ENCODE measurements at places on chromosomes 4 and X.
A peak's percentile ranks its signal among the peaks of the same experiment; 100 is the strongest.

GRCh38 chrX:150845091-150845490 lies 53.4 kb downstream of the CD99L2 start:
- DNase-seq: no peak

DNA sequence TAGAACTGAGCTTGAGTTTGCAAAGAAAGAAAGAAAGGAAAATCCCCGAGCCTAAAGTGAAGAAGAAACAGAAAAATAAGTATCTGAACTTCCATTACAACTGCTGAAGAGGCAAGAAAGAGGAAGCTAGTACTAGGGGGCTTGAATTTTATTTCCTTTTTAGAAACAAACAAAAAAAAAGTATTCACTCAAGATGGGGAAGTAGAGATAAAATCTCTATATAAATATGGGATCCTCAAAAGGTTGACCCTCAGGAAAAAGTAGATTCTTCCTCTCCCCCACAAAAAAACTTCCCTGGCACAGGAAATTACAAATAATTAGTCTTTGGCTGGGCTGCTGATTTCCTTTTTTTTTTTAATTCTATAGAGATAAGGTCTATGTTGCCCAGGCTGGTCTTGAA lies 16.0 kb downstream of the LRBA start:
- DNase-seq: no peak

- peak; percentile 44 for DNase-seq
Observed at GRCh38 chrX:10414862-10415261, 205.5 kb downstream of the MID1 start.

GRCh38 chr4:14856934-14857235 lies 145.4 kb upstream of the CPEB2 start:
- DNase-seq: no peak

DNA sequence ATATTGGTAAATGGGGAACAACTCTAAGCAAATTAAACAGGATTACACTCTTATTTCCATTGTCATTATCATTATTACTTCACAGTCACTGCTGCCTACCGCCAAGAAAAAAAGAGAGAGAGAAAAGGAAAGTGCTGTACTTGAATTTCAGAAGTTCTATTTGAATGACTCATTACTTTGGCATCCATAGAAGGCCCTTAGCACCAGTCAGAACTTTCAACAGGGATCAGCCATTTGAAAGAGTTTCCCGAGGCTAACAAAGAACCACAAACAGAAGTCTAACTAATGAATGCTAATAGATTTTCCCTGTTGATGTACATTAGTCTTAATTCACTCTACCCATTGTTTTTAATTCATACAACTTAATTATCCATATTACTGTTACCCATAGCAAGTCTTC lies 116.3 kb downstream of the SHROOM4 start:
- peak; percentile 45 for DNase-seq

DNA sequence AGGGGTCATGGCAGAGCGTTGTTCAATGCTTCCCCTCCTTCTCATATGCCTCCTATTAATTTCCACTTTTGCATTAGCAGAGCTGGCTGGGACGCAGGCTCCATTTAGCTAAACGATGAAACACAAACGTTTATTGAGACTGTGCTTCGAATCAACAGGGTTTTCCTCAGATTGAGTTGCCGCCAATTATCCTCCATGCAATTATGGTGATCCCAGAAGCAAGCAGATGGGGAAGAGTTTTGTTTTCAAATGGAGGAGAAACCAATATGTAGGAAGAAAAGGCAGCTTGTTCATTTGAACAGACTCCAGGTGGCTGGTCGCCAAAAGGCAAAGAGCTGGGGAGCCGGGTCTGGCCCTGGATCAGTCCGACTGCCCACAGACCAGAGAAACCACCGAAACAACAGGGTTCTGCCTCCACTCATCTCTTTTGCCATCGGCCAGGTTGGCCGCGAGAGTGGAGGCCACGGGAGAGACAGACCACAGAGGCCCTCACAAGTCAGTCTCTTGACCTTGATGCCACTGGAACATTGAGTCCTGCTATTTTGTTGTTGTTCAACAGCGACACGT lies 184.8 kb downstream of the GBA3 start:
- no peak for DNase-seq

DNA sequence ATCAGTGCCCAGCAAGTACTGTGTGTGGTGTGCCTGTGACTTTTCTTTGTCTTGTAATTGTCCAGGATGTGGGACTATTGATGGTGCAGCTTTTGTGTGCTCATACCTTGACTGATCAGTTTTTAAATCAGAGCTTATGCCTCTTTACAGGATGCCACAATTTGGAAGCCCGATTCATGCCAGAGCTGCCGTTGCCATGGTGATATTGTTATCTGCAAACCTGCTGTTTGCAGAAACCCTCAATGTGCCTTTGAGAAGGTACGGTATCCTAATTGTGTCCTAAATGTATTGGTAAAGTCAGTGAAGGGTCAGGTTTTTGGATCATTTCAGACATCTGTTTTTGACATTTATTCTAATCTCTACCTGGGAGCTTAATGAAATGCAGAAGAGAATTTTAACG lies 180.2 kb downstream of the FRAS1 start:
- no peak for DNase-seq

DNA sequence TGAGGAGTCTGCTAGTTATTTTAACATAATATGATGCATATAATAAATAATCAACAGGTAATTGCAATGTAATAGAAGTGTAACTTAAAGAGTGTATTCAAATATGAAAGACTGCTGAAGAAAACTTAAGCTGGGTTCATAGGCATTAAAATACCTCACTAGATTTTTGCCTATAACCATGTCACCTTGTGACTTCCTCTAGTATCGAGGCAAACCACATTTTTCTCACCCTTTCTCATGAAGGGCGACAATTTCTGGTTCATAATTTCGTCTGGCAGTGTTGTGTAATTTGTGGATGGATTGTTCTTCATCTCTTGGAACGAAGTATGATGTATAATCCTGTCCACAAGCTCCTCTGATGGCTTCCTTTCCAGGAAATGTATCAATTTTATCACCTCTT lies 16.0 kb downstream of the SULT1E1 start:
- DNase-seq: no peak

DNA sequence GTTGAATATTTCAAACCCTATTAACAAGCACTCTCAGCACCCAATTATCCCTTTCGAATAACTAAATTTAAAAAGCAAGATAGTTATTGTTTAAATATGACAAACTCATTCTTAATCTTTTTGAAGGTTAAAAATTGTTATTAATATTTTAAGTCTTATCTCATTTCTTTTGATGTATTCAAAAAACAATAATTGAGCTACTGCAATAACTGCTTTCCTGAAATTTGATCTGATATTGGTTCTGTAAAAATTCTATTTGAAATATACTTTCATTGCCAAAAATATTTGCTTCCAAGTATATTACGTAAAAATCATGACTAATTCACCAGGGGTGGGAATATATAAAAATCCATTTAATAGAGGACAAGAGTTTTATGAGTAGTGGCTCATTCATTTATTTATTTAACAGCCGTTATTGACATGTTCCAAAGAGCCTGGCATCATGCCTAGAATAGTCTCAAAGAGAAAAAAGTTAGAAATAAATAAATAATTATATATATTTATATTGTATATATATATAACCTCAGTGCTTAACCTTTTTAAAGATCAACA lies 34.4 kb downstream of the GLRA3 start:
- DNase-seq: no peak

DNA sequence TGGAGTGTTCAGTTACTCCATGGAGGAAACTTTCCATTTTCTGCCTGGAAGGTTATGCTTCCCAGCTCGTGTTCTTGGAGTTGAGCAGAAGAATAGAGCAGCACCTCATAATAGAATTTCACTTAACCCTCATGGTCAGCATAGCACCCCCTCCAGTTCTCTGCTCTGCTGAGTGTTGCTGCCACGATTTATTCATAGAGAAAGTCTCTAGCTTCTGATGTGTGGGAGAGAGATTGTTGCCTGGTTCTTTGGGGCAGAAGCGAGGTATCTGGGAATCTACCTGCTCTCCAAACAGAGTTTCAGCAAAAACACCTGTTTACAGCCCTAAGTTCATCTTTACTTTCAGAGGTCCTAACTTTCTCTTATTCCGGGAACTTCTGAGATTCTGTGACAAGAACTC lies 3.9 kb upstream of the DTHD1 start:
- no peak for DNase-seq

GRCh38 chr4:168218645-168219044 lies 99.9 kb downstream of the DDX60 start:
- peak; percentile 37 for DNase-seq

DNA sequence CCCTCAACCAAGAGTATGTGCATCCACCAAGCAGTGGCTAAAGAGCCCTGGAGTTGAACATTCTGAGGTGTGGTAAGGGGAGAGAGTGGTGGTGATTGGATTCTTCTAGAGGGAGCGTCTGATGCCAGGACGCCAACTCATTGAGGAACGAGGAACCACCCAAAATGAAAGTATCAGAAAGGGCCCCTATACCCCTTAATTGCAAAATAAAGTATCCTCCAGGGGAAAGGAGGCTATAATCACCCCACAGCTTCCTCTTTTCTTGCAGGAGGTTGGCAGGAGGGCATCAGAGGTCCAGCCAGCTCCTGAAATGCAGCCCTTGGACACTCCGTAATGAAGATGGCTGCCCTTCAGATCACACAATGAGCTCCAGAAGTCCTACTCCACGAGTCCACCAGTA lies 5.3 kb upstream of the KIAA1210 start:
- no peak for DNase-seq
